Ecto neural progenitor cell (in vitro differentiated cells): ENCODE measurements at places on chromosomes 1 and 21.

GRCh38 chr1:57007472-57007871, 41.7 kb upstream of the C8B start:
- DNase-seq = no peak

DNA sequence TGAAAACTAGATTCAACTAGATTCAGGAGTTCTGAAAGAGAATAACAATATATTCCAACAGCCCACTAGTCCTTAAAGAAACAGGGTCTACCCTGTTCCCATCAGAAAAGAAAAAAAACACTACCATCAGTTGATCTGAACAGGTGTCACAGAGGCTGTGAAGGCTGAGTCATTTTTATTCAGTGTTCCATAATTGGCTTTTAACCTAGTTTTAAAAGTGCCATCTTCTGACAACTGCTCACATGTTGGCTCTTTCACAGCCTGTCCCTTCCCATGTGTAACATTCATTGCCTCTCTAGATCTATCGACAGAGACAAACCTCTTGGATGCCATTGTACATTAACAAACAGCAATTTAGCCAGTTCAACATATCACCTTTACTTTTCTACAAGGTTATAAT, 243.7 kb downstream of the TBX15 start:
- no peak for DNase-seq

- no peak for DNase-seq
Measured at GRCh38 chr1:111803951-111804350, 48.2 kb downstream of the DDX20 start.

DNA sequence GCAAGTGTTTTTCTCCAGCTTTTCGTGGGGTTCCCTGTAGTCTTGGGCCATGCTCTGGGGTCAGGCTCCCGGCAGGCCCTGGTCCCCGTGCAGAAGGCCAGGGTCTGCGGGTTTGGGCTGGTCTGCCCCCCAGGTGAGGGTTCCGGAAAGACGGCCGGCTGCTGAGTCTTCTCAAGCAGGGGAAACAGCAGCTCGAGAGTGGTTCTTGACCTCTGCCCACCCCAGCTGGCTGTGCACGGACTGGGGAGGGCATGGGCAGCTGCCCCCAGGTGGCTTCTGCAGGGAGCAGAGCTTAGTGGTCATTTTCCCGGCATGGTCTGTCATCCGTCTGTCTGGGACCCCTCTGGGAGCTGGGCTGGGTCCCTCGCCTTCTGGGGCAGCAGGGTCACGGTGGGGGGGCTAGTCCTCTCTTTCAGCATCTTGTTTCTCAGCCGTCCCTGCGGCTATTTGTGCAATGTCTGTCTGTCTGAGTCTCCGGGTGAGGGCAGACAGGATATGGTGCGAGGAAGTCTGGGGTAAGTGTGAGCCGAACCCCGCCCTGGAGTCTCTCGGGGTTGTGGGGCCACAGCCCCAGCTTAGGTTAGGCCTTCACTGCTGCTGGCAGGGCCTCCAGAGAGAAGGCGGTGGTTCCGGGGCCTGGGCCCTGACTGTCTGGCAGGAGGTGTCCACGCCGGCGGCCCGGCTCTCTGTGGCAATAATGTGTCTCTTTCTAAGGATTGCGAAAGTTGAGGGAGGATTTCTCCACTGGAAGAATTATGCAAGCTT, 6.1 kb downstream of the SKI start:
- DNase-seq = no peak

- DNase-seq = no peak
Measured at GRCh38 chr1:205493241-205494085, 11.0 kb upstream of the CDK18 start.

DNA sequence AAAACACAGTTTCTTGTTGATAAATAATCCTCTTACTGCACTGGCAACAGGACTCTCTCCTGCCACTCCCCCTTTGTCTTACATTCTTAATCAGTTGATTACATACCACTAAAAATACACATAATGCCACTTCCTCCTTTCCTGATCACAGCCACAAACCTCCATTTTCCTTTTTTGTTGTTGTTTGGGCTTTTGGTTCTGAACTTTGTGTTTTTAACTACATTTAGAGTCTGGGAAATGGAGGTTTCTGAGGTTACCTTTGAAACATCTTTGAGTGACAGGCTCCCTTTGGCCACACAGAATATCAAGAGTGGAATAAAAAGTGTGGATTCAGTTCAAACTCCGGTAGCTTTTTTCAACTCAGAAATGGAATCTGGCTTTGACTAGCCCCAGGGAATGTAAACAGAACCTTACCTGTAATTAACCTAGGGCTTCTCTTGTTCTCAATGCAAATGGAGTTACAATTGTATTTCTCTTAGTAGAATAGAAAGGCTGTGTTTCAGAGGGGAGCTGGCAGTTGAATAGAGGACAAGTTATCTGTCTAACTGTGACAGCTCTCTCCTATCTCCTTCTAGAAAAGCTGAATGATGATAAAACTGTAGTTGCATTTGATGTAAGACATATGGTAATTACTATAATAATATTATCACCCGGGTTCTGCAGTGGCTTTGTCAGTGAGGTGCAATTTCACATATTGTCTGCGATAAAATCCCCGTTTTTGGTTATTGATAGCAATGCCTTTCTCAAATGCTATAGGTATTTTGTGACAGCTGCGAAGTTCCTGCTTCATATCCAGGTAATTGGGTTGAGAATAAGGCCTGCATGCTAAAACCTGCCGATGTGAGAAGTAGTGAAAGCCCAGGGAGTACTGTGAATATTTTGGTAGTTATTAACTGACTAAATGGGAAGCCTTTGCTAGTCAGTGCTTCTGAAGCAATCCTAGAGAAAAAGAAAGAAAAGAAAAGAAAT, 66.9 kb downstream of the ST6GALNAC5 start:
- DNase-seq = no peak

DNA sequence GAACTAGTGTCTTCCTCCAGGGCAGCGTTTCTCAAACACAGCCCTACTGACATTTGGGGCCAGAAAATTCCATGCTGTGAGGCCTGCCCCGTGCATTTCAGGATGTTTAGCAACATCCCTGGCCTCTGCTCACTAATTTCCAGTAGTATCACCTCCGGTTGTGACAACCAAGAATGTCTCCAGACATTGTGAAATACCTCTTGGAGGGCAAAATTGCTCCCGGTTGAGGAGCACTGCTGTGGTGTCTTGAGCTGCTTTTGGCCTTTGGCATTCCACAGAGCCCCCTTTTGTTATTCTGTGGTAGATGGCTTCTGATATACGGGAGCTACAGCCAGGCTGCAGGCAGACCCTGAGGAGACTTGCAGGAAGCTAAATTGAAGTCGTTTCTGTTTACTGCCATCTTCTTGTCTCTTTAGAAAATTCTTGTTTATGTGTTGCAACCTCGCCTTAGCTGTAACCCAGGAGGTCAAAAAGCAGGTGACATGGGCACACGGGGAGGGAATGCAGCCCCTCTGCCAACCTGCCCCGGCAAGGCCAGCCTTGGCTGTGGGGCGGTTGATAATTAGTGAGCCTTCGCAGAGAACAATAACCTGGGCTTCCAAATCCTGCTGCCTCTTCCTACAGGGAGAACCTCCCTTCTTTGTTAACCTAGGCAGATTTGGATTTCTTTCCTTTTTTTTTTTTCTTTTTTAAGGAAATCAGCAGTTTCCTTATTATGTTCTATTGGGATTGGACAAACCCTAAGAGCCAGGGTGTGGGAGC, 74.7 kb upstream of the AKT3 start:
- no peak for DNase-seq

DNA sequence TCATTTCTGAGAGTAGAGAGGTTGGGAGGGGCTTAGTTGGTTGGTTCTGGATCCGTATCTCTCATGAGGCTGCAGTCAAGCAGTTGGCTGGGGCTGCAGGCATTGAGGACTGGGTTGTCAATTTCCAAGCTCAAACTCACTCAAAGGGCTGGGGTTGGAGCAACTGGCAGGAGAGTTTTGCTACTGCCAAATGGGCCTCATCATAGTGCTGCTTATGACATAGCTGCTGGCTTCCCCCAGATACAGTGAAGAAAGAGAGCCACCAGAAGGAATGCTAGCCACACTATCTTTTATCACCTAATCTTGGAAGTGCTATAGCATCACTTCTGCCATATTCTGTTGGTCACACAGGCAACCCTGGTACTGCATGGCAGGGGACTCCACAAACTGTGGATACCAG, 363.5 kb upstream of the USP24 start:
- DNase-seq = no peak

- DNase-seq = no peak
Measured at GRCh38 chr1:117452216-117452615, 85.0 kb downstream of the MAN1A2 start.

GRCh38 chr1:182713492-182713891, 29.1 kb upstream of the RGS8 start:
- DNase-seq = no peak

- no peak for DNase-seq
Measured at GRCh38 chr1:11379851-11380250, 99.1 kb upstream of the DISP3 start.

- no peak for DNase-seq
Measured at GRCh38 chr1:116290085-116290705, 82.8 kb upstream of the ATP1A1 start.

- DNase-seq = no peak
Measured at GRCh38 chr21:22585558-22585957, 1587.3 kb downstream of the NCAM2 start.

DNA sequence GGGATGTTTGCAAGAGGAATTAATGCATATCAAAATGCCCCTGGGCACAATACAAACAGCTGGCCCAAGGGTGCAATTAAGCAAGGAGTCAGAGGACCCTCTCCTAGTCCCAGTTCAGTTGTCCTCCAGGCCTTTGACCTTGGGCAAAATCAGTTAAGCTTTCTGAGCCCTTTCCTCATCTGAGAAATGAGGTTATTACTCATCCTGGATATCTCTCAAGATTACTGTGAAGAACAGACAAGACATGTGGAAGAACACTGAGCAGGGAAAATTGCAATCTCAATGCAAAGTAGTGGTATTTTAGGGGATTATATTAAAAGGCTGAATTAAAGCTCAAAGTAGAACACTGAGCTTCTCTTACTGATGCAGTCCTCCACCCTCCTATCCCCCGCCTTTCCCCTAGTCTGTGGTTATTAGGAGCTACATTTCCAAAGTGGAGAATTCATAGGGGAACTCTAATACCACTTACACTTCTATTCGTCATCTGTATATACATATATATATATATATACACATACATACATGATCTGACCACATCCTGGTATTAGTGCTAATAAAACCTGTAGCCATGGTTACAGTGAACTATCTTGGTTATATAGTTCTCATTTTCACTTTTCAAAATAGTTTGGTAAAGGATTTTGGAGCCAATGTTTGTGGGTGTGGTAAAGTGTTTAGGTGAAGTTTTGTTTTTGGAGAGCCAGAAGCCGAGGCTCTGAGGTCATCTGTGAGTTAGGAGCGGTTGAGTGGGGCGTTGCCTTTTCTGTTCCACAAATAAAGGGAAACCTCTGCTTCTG, 18.1 kb downstream of the KIAA0040 start:
- no peak for DNase-seq

DNA sequence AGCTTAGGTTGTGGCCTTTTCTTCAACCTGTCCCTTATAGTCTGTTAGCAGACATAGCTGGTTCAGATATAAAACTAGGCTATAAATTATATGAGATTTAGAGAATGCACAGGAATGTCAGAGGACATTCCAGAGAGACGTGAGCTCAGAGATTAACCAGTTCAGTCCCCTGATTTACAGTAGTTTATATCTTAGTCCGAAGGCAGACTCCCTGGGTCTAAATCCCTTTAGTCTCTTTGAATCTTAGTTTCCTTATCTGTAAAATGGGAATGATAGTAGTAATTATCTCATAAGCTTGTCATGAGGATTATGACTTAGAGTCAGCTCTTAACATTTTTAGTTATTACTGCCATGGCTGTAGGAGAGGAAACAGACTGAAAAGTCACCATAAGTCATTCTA, 45.5 kb upstream of the PLXNA2 start:
- DNase-seq = no peak

- DNase-seq = no peak
Measured at GRCh38 chr21:24375201-24375600, 1232.1 kb downstream of the MRPL39 start.

DNA sequence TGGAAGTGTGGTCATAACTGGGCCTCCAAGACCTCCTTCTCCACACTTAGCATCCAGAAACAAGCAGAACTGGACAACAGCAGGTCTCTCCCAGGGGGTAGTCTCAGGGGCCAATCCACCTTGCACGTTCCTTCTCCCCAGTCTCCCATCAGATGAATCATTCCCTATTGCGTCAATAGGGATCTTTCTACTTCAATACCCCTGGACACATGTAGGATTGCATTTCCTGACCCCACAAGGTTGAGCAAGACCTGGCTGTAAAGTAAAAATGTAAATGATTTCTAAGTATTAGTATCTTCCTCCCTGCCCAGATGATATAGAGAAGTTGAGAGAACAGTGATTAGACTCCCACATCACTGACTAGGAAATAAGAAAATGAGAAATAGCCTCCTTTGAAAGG, 224.5 kb upstream of the CSF3R start:
- DNase-seq = no peak

GRCh38 chr1:169427081-169427641, at the start of gene CCDC181:
Gene CCDC181 (minus strand): TSS chr1:169427474. CDS start chr1:169424927, 2,547 bp downstream.
- peak; percentile 93 for DNase-seq

GRCh38 chr1:63601912-63602311, 8.7 kb downstream of the PGM1 start:
- DNase-seq = no peak

DNA sequence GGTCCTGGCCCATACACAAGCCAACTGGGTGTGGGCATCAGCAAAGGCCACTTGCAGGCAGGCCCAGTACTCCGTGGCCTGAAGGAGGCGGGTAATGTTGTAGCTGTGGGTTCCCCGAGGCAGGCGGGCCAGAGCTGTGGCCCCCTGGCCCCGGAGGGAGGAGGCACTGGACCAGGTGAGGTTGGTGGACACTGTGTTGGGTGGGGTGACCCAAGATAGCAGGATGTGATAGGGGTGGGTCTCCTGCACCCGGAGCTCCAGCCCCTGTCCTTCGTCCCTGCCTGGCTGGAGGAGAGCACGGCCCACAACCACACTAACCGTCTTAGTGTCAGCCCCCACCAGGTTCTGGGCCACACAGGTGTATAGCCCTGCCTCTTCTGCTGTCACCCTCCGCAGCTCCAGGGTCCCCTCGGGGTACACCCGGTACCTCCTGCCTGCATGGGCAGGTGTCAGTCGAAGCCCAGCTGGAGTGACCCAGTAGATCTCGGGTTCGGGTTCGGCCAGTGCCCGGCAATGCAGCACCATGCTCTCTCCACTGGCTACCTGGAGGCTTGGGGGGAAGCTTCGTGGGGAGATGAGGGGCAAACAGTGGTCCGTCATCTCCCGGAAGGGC, 67.3 kb downstream of the LRRN2 start:
- no peak for DNase-seq

DNA sequence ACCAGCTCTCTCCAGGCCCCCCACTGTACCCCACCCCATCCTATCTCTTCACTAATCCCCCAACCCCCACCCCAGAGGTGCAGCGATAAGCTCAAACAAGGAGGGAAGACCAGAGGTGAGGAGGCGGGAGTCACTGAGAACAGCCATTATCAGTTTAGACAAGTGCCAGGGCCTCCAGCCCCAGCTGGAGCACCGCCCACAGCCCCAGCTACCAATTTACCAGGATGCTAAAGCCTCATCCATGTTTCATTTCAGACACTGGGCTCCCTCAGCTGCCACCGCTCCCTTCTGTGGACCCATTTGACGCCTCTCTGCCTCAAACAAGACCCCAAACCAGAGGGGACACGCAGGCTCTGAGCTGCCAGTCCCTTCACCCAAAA, 80.6 kb downstream of the DISP3 start:
- DNase-seq = no peak
